Hematopoietic multipotent progenitor cell (in vitro differentiated cells): ENCODE measurements at places on chromosomes 2 and 18. TPM values are rescaled to one million over a fixed set of nuclear protein-coding genes. Genes with fewer than 3 reads are reported as not detected.

Gene TACR1
- total RNA-seq, result under 0.01 TPM

DNA sequence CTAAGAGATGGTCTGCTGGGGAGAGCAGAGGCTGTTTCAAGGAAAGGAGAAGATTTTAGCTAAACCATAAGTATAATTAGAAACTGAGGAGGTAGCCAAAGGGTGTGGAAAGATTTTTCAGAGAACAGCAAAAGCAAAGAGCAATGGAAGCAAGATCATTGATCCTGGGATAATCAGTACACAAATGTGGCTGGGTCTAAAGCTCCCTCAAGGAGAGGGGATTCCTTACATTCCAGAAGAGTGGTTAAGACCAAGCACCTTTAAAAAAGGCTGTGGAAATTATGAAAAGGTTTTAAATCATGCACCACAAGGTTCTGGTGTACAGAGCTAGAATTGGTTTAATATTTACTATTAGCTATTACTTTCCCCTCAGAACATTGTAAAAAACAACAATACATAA lies 246.0 kb upstream of the UBE2E3 start:
- no peak for DNase-seq

GRCh38 chr2:3631851-3632659 lies 25.9 kb upstream of the ALLC start:
- DNase-seq, result no peak

DNA sequence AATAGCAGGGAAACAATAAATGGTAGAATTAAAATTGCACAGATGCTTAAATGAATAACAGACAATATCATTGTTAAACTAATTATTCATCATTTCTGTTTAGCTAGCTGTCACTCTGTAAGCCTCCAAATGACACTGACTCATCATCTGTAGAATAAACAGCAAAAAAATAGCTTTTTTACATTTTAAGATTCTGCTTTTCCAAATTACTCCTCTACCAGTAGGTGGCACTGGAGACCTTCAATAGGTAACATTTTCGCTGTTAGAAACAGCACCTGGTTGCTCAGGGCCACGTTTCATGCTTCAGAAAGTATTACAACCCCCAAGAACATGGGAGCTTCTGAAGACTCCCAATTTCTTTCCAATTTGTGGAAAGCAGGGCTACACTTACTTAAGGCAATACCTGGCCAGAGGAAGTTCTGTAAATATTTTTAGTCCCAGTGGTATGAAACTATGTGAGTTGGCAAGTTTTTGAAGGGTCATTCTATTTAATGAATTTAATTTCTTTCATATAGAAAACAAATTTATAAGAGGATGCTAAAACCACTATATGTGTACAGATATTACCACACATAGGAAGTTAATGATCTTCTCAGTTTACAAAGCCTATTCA lies 45.4 kb downstream of the TTN start:
- peak; percentile 22 for DNase-seq

- no peak for DNase-seq
Observed at GRCh38 chr2:39228413-39229209, 15.2 kb downstream of the CDKL4 start.

GRCh38 chr2:102704531-102704930 lies 57.3 kb upstream of the TMEM182 start:
- no peak for DNase-seq

- DNase-seq, result no peak
Observed at GRCh38 chr2:216540920-216541319, 42.3 kb downstream of the RPL37A start.

- DNase-seq, result no peak
Observed at GRCh38 chr18:26386002-26386401, 159.8 kb downstream of the TAF4B start.

DNA sequence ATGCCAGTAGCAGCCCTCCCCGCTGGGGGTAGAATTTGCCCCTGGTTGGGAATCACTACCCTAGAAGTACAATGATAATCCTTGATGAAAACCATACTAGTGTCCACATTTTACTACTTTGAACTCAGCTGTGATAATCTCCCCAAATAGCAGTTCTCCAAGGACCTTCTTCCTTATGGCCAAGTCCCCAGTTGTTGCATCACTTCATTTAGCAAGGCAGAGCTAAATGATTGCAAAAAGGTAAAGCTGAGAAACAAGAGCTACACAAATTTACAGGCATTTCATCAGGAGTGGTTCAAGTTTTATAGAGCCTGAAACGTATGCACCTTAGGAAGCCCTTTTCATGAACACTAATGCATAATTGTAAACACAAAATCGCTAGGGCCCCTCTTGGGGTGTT lies 44.9 kb upstream of the REL start:
- DNase-seq, result no peak

Gene UGT1A5
- not detected for total RNA-seq

- no peak for DNase-seq
Observed at GRCh38 chr2:150812664-150813367, 325.3 kb upstream of the RND3 start.

- no peak for DNase-seq
Observed at GRCh38 chr18:40258311-40258710, 1696.7 kb upstream of the PIK3C3 start.

Gene CCL20
- total RNA-seq, result not detected

Gene TMEM178A
- total RNA-seq, result 0.81 TPM

- no peak for DNase-seq
Observed at GRCh38 chr2:39491653-39492052, 54.6 kb upstream of the MAP4K3 start.

GRCh38 chr2:173953047-173953424 lies 12.1 kb downstream of the SP3 start:
- DNase-seq, result no peak

Gene RGPD3
- 0.27 TPM for total RNA-seq

DNA sequence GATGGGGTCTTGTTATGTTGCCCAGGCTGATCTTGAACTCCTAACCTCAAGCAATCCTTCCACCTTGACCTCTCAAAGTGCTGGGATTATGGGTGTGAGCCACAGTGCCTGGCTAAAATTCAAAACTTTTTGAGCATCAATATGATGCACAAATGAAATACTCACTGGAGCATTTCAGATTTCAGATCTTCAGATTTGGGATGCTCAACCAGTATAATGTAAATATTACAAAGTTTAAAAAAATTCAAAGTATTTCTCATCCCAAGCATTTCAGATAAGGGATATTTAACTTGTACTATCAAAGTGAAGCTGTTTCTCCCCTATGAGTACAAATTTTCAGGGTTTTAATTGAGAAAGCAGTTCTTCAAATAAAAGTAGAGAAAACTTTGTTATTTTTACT lies 164.1 kb upstream of the CCDC68 start:
- DNase-seq, result no peak

DNA sequence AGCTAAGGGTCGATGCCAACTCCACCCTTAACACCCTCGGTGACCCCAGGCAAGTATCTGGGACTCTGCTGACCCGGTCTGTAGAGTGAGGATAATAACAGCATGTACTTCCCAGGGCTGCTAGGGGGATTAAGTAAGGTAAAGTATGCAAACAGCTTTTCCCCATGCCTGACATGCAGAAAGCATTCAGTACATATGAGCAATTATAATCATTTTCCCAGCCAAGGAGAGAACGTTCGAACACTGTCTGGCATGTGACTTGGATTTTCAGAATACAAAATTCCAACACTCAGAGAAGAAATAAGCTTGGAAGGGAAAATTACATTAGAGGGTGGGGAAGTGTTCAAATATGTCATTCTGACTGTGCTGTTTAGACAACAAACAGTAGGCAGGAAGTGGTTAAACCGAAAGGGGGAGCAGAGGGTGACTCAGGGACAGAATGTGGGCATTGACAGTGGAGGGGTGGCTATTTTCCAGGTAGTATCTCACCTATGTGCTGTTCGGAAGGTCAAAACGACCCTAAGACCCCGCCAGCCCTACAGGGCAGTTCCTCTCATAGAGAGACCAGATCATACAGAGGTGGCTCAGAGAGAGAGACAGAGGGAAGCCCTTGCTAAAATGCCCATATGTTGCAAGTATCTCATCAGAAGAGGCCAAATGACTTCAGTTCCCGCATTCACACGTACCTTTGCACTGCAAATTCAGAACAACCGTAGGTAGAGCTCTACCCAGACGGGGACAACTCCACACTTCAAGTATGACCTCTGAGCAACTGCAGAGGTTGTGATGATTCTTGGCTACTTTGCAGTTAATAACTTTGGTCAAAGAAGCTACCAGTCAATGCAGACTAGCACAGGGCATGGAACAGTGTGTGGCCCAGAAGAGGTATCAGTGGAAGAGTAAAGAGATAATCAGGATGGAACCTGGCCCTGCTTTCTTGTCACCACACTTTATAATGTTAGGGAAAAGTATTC lies 14.8 kb downstream of the ASPRV1 start:
- peak; percentile 83 for DNase-seq

Gene C18orf54
- 1.6 TPM for total RNA-seq

GRCh38 chr2:54546518-54546917 lies 90.4 kb downstream of the SPTBN1 start:
- DNase-seq, result no peak

Gene SP140L
- total RNA-seq, result 5.4 TPM

DNA sequence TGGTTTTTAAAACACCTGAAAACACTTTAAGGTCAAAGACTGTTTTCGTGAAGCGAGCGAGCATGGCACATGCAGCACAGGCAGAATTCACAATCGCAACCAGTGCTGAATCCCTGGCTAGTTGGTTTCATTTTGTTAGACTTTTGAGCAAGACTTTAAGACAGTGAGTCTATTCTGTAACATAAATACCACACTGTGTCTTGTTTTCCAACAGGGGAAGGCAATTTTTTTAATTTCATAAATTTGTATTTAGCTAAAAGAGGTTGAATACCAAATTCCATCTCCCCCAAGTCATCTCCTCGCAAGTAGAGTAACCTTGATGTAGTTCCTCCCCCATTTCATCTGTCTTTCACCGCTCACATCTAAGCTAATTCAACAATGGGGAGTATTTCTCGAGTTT lies 1.4 kb downstream of the CERKL start:
- DNase-seq, result no peak

Gene TMEM247
- not detected for total RNA-seq

DNA sequence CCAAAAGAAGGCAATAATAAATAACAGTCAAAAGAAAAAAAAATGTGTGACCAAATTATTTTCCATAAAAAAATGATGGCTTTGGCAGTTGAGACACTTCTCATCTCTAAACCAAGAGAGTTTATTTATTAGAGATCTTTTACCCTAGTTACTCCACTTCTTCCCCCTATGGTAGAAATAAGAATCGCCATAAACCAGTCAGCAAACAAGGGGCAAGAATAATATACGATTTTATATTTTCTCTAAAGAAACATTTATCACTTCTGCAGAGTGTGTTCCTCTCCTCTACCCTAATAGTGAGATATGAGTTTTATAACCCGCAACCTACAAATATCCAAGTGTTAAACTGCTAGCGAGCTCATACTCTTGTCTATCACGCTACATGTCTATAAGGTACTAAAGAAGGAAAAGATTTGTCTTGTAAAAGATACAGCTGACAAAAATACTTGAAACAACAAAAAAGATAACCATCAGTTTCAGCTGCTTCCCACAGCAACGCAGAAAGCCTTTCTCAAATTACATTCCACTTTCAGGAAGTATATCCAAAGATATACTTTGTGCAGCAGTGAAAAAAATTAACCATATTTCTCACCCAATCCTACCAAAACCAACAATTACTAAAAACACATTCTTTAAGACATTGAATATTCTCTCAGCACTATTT lies 2.3 kb downstream of the RNF103 start:
- DNase-seq, result no peak

Gene STAT4
- total RNA-seq, result 5.9 TPM

DNA sequence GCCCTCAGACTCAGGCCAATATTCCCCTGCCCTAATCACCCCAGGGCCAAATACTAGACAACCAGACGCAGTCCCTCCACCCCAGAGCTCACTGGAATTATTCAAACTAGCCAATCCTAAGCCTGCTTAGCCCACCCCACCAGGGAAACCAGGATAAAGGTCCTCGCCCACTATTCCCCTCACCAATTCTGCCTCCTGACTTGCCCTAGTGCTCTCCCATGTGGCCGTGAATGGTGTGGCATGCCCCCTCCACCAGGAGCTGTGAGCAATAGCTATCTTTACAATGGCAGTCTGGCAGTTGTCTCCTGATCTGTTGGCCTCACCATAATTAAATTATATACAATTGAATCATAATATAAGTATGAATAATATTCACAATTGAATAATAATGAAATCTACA lies 42.3 kb downstream of the FAM124B start:
- DNase-seq, result peak; percentile 29

Gene CENPA
- 0.81 TPM for total RNA-seq

DNA sequence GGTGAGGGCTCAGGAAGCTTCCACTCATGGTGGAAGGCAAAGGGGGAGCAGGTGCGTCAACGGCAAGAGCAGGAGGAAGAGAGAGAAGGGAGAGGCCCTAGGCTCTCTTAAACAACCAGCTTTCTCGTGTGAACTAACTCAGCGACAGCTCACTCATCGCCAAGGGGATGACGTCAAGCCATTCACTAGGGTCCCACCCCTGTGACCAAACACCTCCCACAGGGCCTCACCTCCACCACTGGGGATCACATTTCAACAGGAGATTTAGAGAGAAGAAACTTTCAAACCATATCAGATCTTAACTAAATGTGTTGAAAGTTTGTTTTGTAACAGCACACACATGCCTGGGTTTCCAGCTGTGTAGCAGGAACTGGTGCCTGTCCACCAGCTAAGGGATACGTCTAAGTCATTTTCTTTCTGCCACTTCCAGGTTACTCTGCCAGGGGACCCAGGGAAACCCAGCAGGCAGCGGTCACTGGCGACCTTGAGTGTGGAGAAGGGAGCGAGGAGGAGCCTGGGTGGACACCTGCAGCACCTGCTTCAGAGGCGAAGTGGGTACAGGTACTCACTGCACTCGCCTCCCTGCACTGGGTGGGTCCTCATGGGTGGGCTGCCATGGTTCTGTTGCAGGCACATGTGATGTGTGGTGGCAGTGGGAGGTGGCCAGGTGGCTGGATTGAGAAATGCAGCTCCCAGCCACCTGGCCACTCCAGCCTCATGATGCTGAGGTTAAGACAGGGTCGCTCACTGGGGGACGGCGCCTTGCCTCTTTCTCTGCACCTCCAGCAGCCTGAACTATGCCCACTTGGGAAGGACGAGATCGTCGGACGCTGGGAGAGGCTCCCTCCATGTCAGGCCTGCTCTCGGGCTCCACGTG lies 8.4 kb upstream of the GPC1 start:
- DNase-seq, result no peak

GRCh38 chr2:104432401-104432800 lies 421.5 kb upstream of the POU3F3 start:
- no peak for DNase-seq

- DNase-seq, result no peak
Observed at GRCh38 chr18:29779096-29779495, 1263.4 kb downstream of the DSC3 start.

GRCh38 chr2:230525682-230526081 lies 109.7 kb downstream of the SP100 start:
- no peak for DNase-seq

Gene PROM2
- 0.54 TPM for total RNA-seq

Gene SERPINB3
- total RNA-seq, result not detected

- no peak for DNase-seq
Observed at GRCh38 chr2:239966853-239967552, 58.1 kb downstream of the NDUFA10 start.
